ENCODE measurements at places on chromosomes 7 and 10.

- DNase-seq: no peak
Observed at GRCh38 chr7:128681794-128682537, 9.9 kb downstream of the GARIN1A start.

GRCh38 chr7:80027611-80028173 is 106.9 kb upstream of the GNAI1 start:
- DNase-seq: no peak

GRCh38 chr7:73715648-73716317 is 3.7 kb downstream of the STX1A start:
- DNase-seq: peak; percentile 88

DNA sequence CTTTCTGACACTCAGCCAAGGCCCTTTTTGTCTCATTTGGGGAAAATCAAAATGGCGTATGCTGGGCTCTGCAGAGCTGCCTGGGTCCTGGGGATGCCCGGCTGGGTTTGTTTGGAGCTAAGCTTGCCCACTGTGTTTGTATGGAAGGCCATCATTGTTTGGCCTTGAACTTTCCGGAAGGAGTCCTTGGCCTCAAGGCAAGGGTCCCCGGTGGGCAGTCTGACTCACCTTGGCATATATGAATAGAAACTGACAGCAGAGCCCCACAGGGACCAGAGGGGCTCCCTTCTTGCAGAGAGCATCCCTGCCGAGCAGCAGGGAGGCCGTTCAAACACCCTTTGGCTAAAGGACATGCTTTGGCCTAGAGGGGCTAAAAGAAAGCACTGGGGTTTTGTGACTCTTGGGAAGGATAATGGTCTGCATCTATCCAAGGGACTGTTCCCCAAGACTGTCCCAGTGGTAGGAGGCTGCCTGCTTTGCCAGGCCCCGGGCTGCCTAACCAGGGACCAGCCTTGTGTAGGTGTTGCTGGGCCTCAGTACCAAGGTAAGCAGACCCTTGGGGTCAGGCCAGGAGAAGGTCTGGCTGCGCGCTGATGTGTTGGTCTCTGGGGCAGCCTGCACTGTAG is 15.0 kb downstream of the SLC18A2 start:
- no peak for DNase-seq

DNA sequence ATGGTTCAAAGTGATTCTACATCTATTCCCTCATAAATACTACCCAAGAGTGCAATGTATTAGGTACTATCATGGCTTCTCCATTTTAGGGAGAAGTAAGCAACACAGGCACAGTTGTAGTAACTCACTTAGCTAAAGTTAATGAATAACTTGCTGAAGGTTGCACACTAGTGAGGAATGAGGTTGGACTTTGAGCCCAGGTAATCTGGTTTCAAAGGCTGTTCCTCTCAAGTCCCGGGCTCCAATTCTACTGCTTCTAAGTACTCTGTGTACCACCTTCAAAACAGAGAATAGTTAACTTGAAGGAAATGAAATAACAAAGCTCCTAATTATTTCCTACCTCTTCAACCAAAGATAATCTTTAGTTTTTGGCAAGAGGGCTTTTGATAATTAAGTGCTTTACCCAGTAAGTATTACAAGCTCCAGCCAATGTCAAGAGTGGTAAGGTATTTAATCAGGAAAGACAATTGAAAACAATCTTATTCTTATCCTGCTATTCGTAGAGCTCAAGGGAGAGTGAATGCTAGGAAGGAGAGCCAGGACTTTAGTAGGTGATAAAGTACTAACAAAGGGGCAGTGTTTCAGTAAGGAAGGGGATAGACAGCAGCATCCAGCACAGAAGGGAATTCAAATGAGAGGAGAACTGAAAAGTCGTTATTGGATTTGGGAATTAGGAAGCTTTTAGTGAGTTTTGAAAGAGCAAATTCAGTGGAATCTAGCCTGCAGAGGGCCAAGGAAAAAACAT is 158.2 kb upstream of the PTPRZ1 start:
- DNase-seq: no peak

GRCh38 chr10:7162331-7162730 is 248.5 kb downstream of the SFMBT2 start:
- DNase-seq: no peak

DNA sequence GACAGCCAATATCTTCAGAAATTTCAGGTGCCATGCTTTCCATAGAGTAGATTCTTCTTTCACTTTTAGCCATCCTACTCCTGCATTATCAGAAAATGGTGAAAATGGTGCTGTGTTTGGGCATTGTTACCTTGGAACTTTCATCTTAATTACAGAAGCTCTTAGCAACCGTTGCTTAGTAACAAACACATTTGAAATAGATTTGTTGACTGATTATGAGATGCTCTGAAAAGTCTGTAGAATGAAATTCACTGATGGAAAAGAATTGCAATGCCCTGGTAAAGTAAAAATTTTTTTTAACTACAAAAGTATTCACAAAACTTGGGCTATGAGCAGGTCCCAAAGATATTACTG is 249.3 kb upstream of the NEBL start:
- no peak for DNase-seq

DNA sequence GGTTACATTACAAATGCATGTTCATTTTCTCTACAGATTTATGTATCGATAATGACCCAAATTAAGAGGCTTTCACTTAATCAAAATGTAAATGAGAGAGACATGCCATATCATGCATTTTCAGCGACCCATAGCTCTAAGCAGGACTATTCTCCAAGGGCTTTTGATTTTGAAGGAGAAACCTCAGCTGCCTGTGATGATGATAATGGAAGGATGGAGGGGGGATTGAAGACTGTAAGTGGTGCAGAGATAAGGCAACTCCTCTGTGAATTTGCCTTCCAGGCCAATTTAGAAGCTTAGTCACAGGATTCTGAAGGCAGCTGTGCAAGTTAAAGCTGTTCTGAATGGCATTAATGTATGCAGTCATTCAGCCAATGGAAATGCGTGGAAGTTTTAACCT is 8.3 kb downstream of the VSTM2A start:
- no peak for DNase-seq

All from activated CD4-positive, alpha-beta T cell treated with anti-CD3 and anti-CD28 coated beads for 48 hours (primary cell).